ENCODE measurements at places on chromosomes 7 and 10.

DNA sequence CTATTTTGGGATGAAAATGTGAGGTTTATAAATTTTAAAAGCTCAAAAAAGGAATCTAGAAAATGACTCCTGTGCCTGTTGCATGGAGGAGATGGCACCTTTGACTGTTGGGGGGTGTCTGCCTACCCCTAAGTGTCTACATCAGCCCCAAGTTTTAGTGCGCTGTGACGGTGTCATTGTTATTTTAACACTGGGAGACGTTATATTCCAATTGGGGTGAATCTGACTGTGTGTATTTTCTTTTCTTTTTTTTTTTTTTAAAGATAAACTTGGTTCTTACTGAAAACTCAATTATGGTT, 517 bp downstream of the SRGN start:
- DNase-seq: no peak

GRCh38 chr7:44750424-44750823, 1.8 kb downstream of the ZMIZ2 start:
- DNase-seq: no peak

GRCh38 chr10:43648095-43648397, 635 bp downstream of the ZNF32 start:
- no peak for DNase-seq

GRCh38 chr7:102425639-102426267, 7.6 kb upstream of the ORAI2 start:
- no peak for DNase-seq

- peak; percentile 93 for DNase-seq
These were observed 66.3 kb upstream of the FRMD4A start for GRCh38 chr10:14397066-14397465.

GRCh38 chr10:71390461-71390835, 6.3 kb upstream of the CDH23 start:
- no peak for DNase-seq

DNA sequence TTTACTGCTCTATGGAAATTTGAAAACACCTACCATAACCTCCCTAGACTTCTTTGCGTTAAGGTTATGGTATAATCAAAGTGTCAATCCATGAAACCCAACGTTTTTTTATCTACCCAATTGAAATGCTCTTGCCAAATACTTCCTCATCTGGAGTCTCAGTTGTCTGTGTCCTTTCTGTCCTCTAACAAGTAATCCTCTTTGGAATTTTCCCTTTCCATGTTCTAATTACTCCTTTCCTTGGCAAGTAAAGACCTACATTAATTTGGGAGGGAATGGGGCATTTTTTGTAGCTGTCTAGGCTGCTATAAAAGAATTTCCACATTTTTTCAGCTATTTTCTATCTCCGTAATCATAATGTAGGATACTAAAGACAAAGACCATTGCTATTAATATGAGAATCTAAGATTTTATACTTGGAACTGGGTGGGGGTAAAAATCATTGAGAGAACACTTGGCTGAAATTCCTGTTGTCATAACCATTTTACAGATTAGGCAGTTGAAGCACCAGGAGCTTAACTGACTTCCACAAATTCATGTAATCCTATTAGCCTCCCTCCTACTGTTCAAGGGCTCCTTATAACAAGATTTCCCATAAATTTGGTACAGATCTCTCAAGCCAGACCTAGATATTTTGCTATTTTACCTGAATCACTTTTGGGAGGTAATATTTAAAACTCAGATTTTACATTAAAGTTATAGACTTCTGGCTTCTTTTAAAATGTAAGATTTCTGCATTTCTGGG, 1307.6 kb downstream of the XPNPEP1 start:
- DNase-seq: no peak

DNA sequence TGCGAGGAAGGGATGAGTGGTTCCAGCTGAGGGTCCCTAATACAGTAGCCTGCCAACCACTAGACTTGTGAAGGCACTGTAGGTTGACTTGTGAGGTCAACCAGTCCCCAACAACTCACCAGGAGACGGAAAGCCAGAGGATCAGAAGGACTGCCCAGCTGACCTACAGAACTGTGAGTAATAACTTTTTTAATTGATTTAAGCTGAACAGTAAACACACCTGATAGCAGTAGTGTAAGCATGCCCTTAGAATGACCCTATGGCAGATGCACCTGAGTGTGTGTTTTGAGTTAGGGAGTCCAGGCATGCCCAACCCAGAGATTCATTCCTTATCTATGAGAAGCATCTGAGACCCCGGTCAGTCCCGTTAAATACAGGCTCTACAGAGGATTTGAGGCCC, 14.1 kb downstream of the PRLHR start:
- no peak for DNase-seq

GRCh38 chr7:93148144-93148543, at the start of gene SAMD9L:
Gene SAMD9L (minus strand): TSS chr7:93148385. CDS start chr7:93135971, 12,414 bp downstream.
- no peak for DNase-seq

DNA sequence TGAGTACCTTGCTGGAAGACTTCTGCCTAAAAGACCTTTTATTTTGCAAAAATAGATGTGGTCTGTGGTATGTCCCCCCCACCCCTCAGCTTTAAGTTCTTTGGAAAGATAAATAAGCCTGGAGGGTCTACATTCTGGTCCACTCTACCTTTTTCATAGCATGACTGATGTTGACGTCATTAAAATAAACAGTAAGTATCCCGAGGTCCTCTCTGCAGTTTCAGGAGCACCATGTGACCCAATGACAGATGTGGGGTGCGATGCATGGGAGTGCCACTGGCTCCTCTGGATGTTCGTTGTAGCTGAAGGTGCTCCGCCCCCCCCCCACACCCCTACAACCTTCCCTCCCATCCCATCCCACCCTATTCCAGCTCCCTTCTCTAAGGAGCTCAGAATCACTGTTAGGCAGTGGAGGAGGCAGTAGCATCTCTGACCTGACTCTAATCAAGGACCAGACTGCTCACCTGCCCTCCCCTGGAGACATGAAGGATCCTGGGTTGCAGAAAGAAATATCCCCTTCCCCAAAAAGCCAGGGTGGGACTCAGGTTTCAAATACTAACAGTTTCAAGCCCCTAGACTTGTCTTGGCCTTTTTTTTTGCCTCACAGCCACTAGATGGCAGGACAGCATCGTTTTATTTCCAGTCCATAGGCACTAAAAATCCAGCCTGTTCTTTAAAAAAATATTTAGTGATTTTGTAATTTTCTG, 25.1 kb downstream of the CASP7 start:
- DNase-seq: no peak

DNA sequence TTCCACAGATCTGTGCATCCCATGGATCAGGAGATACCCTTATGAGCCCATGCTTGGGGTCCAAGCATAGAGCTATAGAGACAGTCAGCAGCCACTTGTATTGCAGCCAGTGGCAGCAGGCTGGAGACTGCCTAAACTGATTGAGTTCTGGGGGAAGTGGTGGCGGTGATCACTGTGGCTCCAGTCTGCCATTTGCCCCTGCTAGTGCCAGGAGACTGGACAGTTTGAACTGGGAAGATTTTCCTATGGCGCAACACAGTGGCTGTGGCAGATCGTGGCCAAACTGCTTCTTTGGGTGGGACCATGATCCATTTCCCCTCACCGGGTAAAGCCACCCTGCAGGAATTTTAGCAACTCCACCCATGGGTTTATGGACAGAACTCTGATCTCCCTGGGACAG, 679.7 kb upstream of the SEMA3D start:
- no peak for DNase-seq

- DNase-seq: no peak
These were observed 96.4 kb downstream of the DYNC2I1 start for GRCh38 chr7:158952776-158953175.

DNA sequence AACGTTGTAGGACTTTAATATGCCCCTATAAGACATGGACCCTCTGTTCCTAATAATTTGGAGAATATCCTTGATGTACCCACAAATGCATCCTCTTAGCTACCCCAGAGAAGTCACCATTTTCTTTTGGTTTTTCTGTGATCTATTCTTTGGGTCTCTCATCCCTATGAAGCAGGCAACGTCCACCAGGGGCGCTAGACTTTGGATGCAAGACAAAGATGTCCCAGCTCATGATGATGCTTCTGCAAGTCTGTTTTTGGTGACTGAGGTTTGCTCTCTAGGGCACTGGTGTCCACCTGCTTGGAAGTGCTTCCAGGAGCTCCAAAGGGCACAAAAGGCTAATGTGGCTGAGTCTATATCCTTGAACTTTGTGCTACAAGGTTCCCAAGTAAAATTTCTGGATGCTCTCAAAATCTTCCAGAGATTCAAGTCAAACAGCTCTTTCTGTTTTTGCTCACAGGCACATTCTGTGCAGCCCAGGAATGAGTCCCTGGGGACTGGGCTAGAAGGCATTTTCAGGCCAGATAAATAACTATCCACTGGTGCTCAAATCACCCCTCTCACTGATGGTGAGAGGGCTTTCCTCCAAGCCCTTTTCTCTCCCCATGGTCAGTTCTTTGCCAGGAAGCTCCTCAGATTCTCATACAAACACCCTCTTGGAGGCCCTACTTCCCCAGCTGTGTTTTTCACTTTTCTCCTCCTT, 166.4 kb downstream of the C7orf25 start:
- no peak for DNase-seq

DNA sequence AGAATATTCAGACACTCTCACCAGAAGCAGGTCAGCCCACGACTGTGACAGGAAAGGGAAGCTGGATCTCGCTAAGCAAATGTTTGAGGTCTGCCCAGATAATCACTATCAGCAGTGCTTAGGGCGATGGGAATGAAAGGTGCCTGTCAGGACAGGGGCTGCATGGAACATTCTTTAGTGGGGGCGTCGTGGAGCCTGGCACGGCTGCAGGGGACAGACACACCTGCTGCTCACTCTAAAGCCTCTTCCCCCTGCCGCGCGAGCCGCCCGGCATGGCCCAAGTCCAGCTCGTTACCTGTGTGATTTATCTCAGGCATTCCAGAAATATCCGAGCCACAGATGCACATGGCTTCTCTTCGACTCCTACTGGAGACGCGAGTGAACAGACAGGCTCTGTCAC, 235.5 kb downstream of the GLRX3 start:
- no peak for DNase-seq

- no peak for DNase-seq
These were observed 51.4 kb upstream of the SCIN start for GRCh38 chr7:12518920-12519681.

GRCh38 chr10:94299417-94299816, 63.3 kb downstream of the NOC3L start:
- no peak for DNase-seq

GRCh38 chr7:5549096-5549763, 125.6 kb upstream of the TNRC18 start:
- no peak for DNase-seq

GRCh38 chr10:86364491-86365345, 1.9 kb downstream of the GRID1 start:
- DNase-seq: no peak

GRCh38 chr10:99519690-99520039, 13.1 kb upstream of the NKX2-3 start:
- DNase-seq: no peak

DNA sequence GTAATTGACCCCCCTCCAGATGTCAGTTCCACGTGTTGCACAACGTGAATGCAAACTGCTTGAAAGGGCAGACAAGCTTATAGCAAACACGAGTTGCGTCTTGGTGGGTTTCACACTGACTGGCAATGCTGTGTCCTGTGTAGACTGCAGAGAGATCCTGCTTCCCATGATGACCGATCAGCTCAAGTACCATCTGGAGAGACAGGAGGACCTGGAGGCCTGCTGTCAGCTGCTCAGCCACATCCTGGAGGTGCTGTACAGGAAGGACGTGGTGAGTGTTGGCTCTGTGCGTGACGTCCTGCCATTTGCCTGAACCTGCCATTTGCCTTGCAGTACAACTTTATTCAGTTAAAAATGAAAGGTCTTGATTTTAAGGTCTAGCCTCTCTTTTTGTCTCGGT, 71.1 kb downstream of the INSYN2A start:
- DNase-seq: no peak

GRCh38 chr7:101021703-101022102, 1.8 kb downstream of the MUC17 start:
- no peak for DNase-seq

GRCh38 chr7:74398426-74398825, 55.3 kb upstream of the GTF2IRD1 start:
- no peak for DNase-seq

GRCh38 chr10:62088786-62089185, 179.9 kb downstream of the RTKN2 start:
- DNase-seq: no peak

DNA sequence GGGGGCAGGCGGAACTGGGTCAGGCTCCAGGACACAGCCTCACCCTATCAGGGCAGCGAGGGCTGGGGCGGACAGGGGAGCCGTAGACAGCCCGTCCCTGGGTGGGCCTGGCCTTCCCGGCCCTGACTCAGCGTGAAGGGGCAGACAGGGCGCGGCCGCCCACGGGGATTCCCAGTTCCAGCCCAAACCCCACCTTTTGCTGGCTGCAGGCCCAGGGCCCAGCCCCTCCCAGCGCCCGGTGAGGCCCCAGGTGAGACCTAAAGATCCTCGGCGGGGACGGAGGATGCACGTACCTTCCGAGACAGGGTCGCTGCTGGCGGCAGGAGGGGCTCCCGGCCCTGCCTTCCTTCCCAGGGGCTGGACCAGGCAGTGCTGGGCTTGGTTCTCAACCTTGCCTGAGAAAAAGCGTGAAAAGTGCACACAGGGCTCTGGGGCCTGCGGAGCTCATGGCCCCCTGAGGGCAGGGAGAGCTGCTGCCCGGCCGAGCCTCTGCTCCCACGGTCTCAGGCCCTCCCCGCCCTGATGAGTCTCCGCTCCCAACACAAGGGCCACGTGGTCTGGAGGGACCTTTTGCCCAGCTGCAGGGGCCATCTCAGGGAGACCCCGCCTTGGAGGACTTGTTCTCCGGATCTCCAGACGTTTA, 43.9 kb upstream of the DNAJB6 start:
- no peak for DNase-seq

DNA sequence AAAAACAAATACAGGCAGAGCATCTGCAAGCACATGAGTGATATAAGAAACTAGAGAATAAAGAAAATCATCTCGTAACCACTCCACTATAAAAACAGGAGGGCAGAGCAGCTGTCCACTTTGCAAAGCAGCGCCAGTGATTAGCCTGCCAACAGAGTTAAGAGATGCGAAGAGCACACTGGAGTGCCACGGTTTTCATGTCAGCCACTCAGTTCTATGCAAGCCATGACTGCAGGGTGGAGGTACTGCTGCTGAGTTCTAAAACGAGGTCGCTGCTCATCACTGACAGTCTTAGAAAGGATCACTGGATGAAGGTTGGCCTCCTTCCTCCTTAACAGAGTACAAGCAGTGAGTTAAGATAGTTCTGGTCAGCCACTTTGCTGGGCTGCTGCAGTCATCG, 58.5 kb downstream of the FGFR2 start:
- DNase-seq: no peak

DNA sequence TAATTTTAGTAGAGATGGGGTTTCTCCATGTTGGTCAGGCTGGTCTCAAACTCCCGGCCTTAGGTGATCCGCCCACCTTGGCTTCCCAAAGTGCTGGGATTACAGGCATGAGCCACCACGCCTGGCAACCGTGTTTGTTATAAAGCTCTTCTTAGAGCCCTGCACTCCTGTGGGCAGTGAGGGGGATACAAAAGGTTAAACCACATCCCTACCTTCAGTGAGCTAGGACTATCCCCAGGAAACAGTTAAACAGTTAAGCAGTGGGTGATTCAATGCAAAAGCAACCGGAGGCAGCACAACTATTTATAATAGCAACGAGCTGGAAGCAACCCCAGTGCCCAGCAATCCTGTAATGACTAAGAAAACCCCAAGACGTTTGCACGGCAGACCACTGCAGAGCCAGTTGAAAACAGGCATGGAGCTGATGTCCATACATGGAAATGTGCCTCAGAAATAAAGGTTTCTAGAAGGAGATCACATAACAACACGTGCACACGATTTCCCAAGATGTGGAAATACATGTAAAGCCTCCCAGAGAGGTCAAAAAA, 107.2 kb upstream of the LYZL2 start:
- peak; percentile 98 for DNase-seq

- no peak for DNase-seq
These were observed 28.9 kb upstream of the INHBA start for GRCh38 chr7:41731493-41732435.
